ENCODE measurements at places on chromosomes 1 and 21.

DNA sequence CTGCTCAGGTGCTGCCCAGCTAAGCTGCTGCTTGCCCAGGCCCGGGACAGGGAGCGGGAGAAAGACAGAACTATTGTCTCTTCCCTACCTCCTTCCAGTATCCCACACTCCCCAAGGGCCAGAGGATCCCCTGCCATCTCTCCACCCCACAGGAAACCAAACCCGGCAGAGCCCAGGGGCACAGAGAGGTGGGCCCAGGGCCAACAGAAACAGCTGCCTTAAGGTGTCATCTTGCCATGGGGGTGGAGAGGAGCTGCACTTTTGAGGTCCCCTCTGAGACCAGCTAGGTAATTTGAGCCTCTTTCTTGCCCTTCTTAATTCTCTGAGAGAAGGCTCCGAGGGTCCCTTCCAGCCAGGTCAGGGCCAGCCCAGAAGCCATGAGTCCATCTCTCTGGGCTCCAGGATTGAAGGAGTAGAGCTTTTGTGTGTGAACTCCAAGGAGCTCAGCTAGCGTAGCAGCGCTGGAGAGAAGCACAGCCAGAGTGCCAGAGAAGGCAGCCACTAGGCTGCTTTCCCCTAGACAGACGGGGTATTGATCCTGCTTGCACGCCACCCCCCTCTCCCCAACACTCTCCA lies 9.7 kb upstream of the GPR61 start:
- DNase-seq: no peak

DNA sequence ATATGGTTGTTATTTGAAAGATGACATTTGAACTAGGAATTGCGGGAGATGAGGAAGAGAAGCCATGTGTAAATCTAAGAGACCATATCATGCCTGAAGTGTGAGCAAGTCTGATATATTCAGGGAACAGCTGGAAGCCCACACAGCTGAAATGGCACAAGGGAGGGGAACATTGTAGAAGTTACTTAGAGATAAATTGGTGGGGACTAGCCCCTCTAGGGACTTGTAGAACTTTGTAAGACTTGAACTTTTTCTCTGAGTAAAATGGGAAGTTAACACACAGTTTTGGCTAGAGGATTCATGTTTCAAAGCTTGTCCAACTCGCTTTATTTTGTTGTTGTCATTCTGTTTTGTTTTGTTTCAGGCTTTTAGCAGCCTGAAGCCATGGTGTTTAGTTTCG lies 216.4 kb downstream of the FMN2 start:
- DNase-seq: no peak

GRCh38 chr1:181816608-181817007 lies 244.9 kb downstream of the ZNF648 start:
- DNase-seq: no peak

DNA sequence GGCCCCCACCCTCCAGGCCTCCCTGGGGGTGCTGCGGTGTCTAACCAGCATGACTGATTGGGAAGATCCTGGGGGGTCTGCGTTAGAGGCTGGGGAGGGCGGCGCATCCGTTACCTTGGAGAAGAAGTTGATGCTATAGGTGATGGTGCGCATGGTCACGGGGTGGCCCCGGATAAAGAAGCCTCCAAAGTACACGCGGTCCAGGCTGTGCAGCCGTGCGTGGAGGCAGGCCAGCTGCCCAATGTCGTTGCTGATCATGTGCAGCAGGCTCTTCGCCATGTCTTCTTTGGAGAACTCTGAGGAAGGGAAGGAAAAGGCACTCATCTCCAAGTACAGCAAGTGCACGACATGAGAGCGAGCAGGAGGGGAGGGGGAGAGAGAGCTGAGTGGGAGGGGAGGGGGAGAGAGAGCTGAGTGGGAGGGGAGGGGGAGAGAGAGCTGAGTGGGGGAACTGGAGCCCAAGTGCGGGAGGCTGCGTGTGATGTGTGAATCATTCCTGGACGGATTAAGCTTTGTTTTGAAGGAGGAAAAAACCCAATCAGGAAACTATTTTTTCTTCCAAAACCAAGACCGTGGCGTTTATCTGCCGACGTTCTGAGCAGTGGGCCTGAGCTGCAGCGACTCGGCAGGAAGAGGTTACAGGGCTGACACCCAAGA lies 7.2 kb downstream of the PANK4 start:
- no peak for DNase-seq

- no peak for DNase-seq
These were observed 29.0 kb upstream of the SLC30A1 start for GRCh38 chr1:211607754-211608473.

- no peak for DNase-seq
These were observed 45.1 kb downstream of the DPT start for GRCh38 chr1:168683871-168684270.

DNA sequence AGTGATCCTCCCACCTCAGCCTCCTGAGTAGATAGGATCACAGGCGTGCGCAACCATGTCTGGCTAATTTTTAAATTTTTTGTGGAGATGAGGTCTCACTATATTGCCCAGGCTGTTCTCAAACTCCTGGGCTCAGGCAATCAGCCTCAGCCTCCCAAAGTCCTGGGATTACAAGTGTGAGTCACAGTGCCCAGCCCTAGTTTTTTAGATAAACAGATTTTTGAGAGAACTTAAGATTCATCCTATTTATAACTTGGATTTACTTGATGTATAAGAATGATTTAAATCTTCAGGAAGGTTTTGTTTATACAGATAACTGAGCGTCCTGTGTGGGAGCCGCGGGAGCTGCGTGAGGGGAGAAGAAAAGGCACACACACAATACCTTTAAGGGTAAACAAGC lies 26.2 kb downstream of the HEYL start:
- no peak for DNase-seq

DNA sequence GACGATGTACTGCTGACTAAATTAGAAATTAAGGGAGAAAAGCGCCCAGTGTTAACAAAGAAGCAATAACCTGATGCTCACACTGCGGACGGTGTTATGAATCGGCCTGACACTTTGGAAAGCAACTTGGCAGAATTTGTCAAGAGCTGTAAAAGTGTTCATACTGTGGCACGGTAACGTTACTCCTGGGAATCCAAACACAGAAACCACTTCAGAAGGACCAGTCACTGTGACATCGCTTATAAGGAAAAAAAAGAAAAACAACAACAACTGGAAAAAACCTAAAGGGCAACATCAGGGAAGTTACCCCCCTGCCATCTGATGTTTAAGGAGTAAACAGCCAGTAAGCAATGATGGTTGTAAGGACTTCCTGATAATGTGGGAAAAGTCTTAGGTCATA lies 27.7 kb downstream of the CAPZB start:
- peak; percentile 95 for DNase-seq

DNA sequence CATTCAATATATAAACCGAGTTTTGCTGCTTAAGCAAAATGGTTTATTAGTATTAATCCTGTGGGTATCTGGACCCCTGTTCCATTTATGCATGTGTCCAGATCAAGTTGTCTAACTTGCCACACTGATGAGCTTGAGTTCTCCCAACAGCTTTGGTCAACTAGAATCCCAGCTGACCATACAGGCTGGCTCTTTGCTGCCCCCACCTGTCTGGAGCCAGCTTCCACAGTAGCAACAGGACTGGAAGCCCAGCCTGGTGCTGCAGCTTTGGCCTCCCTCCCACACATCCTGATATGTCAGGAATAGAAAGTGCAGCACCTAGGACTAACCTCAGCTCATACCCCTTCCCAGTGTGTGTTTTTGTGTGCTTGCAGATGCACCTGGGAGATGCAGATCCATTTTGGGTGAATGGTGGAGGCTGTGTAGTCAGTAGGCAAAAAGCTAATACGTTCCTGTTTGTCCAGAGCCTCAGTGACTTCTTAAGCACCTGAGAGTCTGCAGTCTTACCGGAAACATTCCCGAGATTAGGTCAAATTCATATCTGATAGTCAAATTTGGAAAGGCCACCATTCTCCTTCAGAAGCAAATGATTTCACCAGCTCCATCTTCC lies 40.9 kb upstream of the BEND5 start:
- peak; percentile 83 for DNase-seq

DNA sequence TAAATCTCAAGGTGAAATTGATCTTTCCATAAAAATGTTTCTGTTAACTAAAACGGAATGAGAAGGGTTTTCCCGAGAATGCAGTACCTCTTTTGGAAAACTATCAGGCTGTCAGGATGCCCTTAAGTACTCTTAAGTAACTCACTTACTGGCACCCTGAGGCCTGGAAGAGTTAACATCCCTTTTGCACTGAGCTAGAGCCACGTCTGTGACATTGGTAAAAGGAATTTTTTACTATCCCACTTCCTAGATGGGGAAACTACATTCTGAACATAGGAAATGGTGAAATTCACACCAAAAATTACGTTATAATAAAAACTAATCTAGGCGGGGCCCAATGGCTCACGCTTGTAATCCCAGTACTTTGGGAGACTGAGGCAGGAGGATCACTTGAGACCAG lies 39.7 kb upstream of the MAP10 start:
- DNase-seq: peak; percentile 58

GRCh38 chr21:35048706-35049617 lies at the start of gene RUNX1:
Gene RUNX1 (minus strand): TSS chr21:35049302.
- DNase-seq: peak; percentile 86

DNA sequence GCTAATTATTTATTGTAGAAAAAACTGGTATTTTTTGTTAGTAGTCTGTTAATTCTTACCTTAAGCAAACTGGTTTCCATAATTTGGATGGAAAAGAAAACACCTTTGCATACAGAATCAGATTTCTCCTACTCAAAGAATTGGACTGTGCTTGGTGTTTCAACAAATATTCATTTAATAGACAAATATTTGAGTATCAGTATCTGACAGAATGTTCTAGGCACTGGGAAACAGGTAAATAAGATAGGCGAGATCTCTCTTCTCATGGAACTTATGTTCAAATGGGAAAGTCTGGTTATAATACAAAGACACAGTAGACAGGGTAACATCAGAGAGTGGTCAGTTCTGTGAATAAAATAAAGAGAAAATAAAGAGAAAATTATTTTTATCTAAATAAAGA lies 119.9 kb downstream of the NOS1AP start:
- no peak for DNase-seq

DNA sequence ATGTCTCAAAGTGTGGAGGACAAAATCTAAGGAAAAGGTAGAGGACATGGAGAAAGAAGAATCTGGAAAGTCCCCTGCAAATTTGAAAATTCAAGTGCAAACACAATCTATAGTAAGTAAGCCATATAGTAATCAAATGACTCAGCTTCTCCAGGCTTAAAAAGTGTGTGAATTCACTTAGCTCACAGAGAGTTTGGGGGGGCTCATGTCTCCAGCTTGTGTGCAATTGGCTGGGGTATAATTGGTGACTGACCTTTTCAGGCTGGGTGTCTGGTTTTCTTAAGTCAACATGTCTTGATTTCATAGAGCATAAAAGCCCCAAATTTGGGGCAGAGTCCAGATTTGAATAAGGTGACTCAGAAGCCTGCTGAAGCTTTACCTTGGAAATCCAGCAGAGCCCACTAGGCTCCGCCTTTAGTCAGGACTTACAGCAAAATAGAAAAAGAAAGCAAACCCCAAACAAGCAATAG lies 8.6 kb downstream of the CLDN14 start:
- DNase-seq: no peak

DNA sequence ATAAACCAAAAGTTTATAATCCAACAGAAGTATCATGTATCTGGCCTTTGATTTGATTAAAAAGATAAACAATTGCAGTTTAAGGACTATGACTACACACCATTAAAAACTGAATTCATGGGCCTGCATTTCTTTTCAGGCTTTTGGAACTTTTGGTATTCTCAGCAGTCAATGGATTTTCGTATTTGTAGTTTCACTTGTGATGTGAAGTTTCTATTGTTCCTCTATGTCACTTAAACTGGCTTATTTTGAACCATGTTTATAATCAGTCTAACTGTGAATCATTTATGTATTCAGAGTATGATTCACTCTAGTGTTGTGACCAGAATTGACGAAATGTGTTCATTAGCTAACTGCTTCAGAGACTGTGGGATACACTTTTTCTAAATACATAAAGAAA lies 132.9 kb downstream of the COQ8A start:
- DNase-seq: no peak

DNA sequence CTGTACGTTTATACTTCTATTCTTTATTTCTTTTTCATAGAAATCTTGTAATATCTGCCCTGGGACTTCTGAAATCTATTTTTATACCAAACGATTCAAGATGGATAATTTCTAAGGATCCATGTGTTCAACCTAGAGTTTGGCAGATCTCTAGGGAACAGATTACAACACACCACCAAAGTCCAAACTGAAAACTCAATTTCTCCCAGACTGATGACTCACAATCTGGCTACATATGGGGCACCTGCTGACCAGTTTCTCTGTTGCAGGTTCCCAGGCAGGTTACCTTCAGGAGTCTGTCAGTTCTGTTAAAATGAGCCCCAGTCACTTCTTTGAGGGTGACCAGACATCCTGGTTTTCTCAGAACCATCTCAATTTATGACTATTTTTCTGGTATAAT lies 439.4 kb downstream of the GPATCH2 start:
- no peak for DNase-seq

DNA sequence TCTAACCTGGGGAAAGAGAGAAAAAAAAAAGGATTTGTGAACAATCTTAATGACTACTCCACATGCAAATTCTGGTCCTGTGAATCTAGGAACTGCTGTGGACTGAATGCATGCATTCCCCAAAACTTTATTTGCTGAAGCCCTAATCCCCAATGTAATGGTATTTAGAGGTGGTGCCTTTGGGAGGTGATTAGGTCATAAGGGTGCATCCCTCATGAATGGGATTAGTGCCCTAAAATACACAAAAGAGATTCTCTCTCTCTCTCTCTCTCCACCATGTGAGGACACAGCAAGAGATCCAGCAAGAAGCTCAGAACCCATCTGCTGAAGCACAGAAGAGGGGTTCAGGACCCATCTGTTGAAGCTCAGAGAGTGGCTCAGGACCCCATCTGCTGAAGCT lies 26.2 kb upstream of the KIRREL1 start:
- DNase-seq: no peak

DNA sequence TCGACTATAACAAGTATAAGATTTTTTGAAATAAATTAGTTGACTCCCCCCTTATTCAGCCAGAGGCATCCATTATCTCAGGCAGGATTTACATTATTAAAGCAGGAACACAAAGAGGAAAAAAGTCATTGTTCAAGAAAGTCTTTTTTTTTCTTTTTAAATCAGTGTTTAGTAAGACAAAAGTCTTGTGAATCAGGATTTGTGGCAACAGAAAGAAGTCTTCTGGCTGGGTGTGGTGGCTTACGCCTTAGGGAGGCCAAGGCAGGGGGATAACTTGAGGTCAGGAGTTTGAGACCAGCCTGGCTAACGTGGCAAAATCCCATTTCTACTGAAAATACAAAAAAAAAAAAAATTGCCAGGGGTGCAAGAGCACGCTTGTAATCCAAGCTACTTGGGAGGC lies 505.5 kb downstream of the LMO4 start:
- no peak for DNase-seq

DNA sequence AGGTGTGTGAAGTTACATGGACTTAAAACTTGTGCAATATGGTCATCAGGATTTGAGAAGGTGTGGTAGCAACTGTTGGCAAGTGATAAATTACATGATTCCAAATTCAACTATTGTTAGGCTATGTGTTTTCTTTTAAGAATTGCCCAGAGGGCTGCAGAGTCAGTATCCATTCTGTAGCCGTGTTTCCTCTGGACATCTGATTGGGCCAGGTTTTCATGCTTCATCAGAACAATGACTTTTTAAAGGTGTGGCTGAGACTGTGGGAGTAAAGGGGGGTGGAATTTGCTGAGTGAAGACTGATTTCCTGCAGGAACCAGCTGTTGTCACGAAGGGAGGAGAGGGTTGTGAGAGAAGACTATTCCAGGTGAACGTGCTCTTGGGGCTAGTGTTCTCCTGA lies 1.7 kb upstream of the HRNR start:
- DNase-seq: no peak
